GM12891 (cell line): ENCODE measurements at places on chromosomes 5 and 9.

- DNase-seq = no peak
These were observed 112.4 kb upstream of the CTSL start for GRCh38 chr9:87613265-87614111.

DNA sequence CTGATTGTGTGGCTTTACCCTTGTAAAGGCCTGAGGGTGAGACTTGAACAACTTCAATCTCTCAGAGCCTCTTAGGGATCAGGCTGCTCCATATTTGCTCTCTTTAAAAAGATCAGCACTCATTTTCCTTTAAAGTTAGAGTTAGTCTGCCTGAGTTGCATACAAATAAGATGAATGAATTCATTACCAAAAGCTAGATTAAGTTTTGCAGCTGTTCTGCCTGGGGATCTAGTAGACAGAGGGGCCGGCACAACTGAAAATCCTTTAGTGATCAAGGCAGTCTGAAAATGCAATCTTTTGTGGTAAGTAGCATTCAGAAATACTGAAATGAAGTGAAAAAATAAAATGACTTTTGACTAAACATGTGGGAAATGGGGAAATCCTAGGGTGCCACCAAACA is 264.0 kb downstream of the MAN2A1 start:
- DNase-seq = no peak

- DNase-seq = no peak
These were observed 1640.2 kb upstream of the WWC1 start for GRCh38 chr5:166651234-166651633.

GRCh38 chr5:180618487-180618828 is 27.2 kb upstream of the SCGB3A1 start:
- no peak for DNase-seq

DNA sequence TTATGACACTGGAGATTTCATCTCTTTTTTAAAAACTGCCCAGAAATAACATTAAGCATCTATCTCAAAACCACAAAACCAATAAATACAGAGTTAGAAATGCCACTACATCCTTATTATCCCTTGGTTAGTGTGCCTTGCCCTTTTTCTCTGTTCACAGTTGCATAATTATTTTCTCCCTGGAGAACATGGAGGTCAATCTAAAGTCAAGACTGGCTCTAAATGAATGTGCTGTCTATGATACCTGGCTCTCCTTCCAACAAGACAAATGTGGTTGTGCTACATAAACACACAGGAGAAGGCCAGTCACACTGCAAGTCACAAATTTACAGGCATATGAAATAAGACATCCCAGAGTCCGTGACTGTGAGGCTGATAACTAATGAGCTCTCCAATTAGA is 2.8 kb downstream of the FBN2 start:
- no peak for DNase-seq

- DNase-seq = no peak
These were observed 65.7 kb downstream of the C9orf152 start for GRCh38 chr9:110142253-110142652.

GRCh38 chr9:134732392-134733110 is 90.9 kb downstream of the COL5A1 start:
- no peak for DNase-seq

GRCh38 chr9:72933730-72934665 is 18.9 kb downstream of the ALDH1A1 start:
- DNase-seq = no peak

DNA sequence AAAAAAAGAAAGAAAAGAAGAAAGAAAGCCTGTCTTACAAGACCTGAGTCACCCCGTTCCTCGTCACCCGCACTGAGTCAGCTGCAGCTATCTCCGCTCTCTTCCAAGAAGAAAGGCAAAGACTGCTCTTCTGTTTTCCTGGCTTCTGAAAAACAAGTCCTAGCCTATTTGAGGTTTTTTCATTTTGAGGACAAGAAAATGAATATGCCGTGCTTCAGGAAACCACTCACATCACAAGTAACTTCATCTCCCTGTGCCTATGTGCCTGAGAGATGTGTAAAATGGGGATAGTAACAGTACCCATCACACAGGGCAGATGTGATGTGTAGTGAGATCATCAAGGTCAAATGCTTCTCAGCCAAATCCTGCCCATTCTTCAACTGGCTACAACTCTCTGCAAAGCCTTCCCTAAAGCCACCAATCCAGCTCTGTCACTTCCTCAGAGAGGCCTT is 78.4 kb downstream of the GLDC start:
- DNase-seq = no peak

- peak; percentile 45 for DNase-seq
These were observed 32.0 kb downstream of the ANKRD55 start for GRCh38 chr5:56200971-56201666.

DNA sequence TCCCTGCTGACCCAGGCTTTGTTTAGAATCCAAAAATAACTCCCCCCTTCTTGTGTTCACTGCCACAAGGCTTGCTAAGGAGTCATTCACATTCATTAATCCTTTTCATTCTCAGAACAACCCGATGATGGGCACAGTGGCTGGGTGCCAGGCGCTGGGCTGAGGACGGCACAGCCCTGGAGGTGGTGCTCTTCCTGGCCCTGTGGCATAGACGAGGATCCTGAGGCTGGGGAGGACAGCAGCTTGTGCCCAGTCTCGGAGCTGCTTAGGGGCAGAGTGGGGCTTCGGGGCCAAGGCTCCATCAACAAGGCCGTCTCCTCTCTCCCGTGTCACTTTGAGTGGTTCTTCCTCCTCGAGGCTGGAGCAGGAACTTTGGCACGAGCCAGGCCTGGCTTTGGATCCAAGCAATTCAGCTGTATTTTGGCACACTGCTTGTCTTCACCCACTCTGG is 166.7 kb downstream of the TTLL11 start:
- DNase-seq = no peak

DNA sequence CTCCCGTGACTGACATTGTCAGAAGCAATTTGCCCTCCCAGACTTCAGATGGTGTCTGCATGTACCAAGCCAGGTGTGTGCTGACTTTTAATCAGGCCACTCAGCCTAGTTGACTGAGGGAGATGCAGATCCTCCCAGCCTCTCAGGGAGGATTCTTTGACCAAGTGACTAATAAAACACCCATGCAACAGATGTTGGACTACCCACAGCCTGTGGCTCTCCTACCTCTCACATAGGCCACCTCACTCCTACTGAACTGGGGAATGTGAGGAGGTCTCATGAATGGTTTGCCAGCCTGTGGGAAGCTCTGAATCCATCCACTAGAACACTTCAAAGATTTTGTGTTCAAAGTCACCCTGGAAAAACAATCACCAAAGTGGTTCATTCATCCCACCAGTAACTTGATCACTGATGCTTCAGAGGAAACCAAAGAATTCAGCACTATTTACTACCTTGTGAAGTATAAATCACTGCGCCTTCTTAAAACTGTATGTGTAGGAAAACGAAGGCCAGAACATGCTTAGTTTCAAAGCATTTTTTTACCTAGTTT is 80.1 kb downstream of the ESM1 start:
- DNase-seq = no peak

- DNase-seq = no peak
These were observed 24.4 kb downstream of the SMARCA2 start for GRCh38 chr9:2039294-2040180.

DNA sequence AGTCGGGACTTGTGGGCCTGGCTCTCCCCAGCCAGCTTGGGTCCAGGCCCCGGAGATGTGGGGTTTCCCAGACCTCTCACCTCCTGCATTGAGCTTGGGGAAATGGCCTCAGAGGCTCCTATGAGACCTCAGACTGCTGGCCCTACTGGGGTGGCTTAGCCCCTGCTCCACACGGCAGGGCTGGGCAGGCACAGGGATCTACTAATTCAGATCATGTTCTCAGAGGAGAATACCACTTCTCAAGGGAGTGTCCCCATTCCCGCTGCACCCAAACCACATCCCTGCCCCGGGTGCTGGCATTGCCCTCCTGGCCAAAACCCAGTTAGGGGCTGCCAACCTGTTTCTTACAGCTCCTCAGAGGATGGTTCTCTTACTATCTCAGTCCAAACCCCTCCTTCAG is 82.1 kb upstream of the LMX1B start:
- no peak for DNase-seq

- no peak for DNase-seq
These were observed 4.5 kb downstream of the RNF208 start for GRCh38 chr9:137217276-137218211.

- no peak for DNase-seq
These were observed 23.2 kb upstream of the PTGS1 start for GRCh38 chr9:122347348-122348287.

- no peak for DNase-seq
These were observed 70.8 kb upstream of the CDKN2B start for GRCh38 chr9:22079873-22080341.

DNA sequence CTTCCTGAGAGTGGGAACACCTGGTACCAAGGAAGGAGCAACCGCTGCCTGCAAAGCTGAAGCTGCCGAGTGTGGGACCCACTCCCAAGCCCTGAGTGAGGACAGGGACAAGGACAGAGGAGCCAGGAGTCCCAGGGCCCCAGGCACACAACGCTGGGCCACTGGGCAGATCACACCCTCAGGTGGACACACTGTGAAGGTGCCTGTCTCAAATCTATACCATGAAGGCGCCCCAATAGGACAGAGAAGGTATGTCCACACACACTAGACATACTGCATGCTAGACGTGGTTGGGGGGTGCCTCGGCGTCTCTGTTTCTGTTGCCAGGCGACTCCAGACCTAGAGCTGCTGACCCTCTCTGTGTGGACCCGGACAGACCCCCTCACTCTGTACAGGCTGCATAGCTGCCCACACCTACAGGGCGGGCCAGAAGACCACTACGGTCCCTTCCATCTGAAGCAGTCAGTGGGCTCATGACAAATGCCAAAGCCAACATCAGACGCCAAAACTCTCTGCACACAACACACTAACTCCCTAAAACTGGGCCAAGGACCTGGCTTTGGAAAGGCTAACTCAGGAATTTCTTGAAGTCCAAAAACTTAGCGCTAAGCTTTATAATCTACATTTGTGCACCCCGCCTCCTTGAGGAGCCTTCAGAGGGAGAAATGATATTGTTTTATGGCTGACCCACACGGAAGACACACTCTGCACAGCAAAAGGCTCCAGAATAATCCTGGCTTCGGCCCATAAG is 60.7 kb downstream of the ROR2 start:
- DNase-seq = no peak

- no peak for DNase-seq
These were observed 195.4 kb downstream of the NR2F1-AS1 start for GRCh38 chr5:93385655-93386054.

GRCh38 chr9:114308361-114308950 is 14.4 kb upstream of the ORM1 start:
- no peak for DNase-seq

DNA sequence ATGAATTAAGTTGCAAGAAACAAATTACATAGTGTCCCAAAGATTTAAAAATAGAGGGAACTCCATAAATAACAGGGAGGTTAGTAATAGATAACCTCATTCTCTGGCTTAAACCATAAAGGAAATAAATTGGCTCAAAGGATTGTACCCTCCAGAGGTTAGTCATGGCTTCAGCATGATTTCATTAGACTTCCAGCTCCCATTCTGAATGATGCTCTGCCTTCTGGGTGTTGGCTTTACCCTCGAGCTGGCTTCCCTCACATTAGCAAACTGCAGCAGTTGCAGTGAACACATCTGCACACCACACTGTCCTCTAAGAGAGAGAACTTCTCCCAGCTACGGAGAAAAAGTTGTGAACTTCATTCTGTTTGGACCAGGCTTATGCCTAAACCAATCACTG is 70.4 kb downstream of the RGS7BP start:
- DNase-seq = no peak

DNA sequence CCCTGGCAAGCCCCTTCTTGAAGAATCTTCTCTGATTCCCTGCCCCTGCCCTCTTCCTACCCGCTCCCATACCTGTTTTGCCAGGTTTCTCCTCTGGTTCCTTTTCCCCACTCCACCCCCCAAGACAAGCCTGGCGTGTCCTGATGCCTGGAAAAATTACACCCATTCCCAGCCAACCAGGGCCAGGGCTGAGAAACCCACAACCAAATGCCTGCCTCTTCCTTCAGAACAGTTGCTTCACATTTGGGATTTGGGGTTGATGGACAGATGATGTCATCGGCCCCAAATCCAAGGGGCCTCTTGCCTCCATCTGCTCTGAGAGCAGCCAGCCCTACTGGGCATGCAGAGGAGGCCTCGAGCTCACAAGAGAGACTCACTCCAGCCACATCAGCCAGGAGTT is 8.8 kb upstream of the NEK6 start:
- DNase-seq = no peak

DNA sequence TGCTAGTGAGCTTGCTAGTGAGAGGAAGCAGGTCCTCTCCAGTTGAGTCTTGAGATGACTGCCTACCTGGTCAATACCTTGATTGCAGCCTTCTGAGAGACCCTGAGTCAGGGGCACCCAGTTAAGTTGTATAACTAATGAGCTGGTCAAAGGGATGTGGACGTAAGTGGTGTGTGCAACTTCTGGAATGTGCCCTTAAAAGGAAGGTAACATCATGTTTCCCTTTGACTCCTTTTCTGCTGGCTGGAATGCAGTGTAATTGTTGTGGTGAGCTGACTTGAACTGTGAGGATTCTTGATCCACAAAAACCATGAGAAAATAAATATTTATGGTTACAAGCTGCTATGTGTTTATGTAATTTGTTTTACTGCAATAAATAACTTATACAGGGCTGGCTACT is 2.4 kb upstream of the SNX2 start:
- no peak for DNase-seq

- no peak for DNase-seq
These were observed 9.6 kb upstream of the BICD2 start for GRCh38 chr9:92774274-92774673.

DNA sequence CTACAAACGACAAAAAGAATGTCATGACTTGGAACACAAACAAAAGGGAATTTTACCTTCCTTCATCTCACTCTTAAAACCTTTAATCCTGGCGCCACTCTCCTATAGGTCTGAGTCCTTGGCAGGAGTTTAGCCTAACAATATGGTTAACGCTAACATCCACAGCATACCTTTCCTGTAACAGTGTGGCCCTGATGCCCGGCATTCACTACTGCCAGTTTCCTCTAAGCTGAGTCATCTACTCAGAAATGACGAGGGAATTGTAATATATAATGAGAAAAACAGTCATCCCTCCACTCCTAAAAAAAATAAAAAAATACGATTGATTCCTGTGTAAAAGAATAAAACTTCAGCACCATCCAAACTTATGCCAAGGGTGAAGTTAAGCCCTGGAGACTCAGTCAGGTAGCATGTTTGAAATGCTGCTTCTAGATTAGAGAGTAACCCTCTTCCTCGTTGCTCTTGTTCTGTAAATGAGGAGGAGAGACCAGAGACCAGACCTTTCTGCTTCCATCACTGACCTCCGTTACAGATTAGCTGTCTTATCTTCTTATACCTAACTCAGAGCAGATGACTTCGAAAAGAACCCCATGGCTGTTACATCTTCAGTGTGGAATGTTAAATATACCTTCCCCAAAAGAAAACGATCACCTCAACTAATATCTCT is 37.4 kb downstream of the CCDC125 start:
- no peak for DNase-seq

- DNase-seq = no peak
These were observed 144.4 kb downstream of the KCTD16 start for GRCh38 chr5:144315026-144315425.

GRCh38 chr5:147169901-147170300 is 64.9 kb upstream of the STK32A start:
- DNase-seq = no peak
